ENCODE measurements at places on chromosomes 12 and 14.
A peak's percentile ranks its signal among the peaks of the same experiment; 100 is the strongest.

- DNase-seq = peak; percentile 47
Observed at GRCh38 chr12:13233830-13234641, 37.5 kb downstream of the EMP1 start.

GRCh38 chr14:84225268-84225667 lies 1304.7 kb upstream of the FLRT2 start:
- no peak for DNase-seq

GRCh38 chr12:21539797-21540196 lies 13.7 kb downstream of the SPX start:
- no peak for DNase-seq

- DNase-seq = no peak
Observed at GRCh38 chr14:67577181-67577808, 22.8 kb downstream of the PIGH start.

DNA sequence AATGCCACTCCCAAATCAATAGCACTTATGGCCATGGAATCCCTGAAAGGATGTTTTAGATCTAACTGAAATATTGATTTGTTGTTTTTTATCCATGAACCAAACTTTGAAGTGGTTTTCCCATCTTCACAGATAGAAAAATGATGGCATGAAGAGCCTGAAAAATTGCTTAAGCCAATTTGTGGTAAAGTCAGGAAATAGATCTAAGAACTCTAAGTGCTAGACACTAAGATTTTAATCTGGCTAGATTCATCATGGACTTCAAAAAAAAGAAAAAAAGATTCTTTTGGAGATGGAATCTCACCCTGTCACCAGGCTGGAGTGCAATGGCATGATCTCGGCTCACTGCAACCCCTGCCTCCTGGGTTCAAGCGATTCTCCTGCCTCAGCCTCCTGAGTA lies 45.0 kb upstream of the STRN3 start:
- DNase-seq = no peak

DNA sequence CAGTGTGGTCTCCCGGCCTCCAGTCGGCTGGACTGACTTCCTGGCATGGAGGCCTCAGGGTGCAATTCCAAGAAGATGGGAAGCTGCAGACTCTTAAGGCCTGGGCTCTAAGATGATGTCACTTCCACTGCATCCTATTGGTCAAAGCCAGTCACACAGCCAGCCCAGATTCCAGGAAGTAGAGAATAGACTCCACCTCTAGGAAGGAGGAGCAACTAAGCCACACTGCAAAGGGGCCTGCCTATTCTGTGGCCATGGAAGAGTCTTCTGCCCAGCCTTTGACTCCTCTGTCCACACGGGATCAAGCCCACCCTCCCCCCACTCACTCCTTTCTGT lies 103.9 kb upstream of the RFLNA start:
- DNase-seq = no peak

DNA sequence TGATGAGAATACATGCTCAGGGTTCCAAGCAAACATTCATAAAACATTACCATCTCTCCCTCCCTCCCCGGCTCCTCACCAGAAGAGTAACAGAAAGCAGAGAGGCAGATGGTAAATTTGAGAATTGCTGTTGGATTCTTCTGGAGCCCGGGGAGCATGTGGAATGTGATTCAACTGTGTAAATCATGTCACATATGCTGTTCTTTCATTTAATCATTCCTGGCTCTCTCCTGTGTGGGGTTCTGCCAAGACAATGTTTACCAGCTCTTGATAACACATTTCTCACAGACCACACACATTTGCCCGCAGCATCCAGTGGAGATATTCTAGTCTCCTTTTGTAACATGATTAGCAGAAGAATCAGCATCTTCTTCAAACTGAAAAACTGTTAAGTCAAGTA lies 23.4 kb upstream of the NR2C1 start:
- DNase-seq = no peak

GRCh38 chr14:56945291-56945690 lies 135.0 kb upstream of the OTX2 start:
- DNase-seq = no peak

- DNase-seq = no peak
Observed at GRCh38 chr12:49693931-49694444, 13.2 kb downstream of the FMNL3 start.

GRCh38 chr14:21807975-21808374 lies 134.4 kb upstream of the OR4E1 start:
- DNase-seq = no peak

- no peak for DNase-seq
Observed at GRCh38 chr14:42488965-42489364, 882.3 kb downstream of the LRFN5 start.

DNA sequence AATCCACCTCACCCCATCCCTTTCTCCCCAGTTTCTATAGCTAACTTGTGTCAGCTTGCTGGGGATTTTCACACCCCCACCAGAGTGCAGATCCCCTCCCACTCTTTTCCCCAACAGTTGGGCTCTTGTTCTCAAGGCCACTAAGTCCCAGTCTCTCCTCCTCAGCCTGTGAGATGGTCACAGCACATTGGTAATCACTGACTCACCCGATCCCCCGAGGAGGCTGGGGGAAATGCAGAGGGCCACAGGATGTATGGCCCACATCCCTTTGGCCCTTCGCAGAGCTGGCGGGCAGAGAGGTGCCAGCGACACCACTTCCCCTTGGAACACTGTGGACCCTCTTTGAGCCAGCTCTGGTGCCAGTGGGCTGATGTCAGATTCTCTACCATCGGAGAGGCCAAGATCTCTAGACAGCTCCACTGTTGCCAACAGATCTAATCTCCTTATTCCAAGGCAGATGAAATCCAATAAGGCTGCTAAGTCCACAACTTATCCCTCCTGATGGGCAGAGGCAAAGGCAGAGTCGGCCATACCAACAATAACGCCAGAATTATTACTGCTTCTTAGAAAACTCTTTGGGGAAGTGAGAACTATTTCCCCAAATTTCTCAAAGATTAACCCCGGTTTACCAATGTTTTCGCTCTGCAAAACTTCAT lies 1.6 kb downstream of the FMNL3 start:
- peak; percentile 53 for DNase-seq

DNA sequence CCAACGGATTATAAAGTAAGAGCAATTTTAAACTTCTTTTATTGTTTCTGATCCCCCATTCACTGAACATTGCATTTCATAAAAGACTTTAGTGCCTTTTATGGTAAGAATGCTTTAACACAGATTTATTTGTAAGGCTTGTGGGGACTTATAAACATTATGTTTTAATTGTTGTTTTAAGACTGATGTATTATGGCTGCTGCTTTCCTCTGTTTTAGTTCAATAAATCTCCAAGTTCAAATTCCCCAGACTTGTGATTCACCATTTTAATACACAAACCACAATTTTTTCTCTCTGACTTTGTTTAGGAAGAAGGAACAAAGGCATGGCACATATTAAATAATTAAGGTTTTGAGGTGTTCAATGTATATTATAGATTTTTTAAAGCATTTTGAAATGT lies 753.3 kb downstream of the SLC6A15 start:
- no peak for DNase-seq

DNA sequence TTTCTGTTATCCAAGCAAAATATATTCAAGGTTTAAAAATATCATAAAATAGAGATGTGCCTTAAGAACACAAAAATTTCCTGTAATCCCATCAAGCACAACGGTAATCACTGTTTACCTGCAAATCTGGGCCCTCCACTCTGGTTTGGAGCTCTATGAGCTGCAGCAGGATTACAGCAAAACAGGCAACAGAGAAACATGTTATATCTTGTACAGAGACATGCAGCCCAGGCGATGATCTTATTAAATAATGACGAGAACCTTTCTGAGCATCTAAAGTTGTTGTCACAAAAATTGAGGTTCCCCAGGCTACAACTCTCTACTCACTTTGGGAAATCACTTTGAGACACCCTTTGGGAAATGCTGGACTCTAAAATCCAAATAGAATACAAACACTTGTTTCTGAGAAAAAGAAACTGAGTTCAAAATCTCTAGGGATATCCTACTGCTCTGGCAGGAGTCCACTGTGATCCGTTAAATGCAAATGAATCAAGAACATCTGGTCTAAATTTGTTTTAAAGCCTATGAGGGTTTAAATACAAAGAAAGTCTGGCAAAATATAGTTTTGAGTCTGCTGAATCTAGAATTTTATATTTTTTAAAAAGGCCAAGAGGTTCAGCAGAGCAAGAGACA lies 36.3 kb downstream of the STON2 start:
- DNase-seq = no peak

GRCh38 chr12:74722709-74723108 lies 185.1 kb downstream of the ATXN7L3B start:
- no peak for DNase-seq

- DNase-seq = no peak
Observed at GRCh38 chr12:42946871-42947381, 357.4 kb upstream of the PRICKLE1 start.

DNA sequence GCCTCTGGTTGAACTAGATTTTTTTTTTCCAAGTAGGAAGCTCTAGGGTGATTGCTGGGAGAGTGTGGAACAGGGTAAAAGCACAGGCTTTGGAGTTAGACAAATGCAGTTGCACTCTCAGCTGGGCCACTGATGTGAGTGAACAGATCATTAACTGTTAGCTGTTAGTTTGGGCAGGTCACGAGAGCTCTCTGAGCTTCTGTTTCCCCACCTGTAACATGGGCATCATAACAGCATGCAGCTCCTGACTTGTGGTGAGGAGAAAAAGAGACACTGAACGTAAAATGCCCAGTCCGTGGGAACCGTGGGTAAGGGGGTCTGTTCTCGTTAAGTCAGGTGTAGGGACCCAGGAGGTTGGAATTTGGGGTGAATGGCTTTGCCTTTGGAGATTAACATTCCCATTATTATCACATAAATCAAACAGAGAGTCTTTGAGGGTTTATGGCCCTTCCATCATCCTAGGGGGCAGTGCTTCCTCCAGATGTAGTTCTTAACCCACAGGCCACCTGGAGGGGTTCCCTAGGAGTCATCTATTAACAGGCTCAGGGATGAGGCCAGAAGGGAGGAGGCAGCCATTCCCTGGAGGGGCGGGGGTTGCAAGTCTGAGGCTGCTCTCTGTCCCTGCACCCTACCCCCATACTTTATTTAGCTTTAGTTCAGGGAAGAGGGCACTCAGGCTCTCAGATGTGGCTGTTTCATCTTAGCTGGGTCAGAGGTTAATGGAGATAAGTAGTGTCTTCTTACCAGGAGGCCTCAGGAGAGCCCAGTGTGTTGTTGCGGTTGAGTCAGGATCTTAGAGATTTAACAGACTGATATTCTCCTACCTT lies 135.2 kb downstream of the DACT1 start:
- DNase-seq = no peak

DNA sequence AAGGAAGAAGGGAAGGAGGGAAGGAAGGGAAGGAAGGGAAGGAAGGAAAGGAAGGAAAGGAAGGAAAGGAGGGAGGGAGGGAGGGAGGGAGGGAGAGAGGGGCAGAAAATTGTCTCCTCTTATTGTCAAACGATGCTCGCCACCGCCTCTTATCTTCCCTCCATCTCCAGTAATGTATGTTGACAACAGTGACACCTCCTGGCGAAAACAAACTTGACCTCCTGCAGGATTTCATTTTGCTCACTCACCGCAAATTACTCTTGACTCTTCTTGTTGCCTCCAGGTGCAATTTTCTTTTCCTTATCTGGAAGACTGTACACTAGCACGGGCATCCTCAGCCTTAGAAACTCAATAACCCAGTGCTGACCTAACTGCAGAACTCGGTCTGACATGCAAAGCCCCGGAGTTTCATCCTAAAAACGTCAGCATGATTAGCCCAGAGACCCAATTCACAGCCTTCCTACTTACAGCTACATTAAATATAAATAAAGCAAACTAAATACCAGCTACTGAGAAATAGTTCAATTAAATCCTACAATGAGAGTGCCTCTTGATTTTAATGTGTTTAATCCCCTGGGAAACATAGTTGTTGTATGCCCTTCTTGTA lies 512.4 kb upstream of the TMPO start:
- DNase-seq = peak; percentile 8

- DNase-seq = no peak
Observed at GRCh38 chr12:43462741-43463140, 89.3 kb downstream of the ADAMTS20 start.

GRCh38 chr14:20723488-20723887 lies 22.2 kb upstream of the EDDM3A start:
- DNase-seq = peak; percentile 14

GRCh38 chr12:124640056-124640455 lies 72.6 kb upstream of the NCOR2 start:
- DNase-seq = no peak

GRCh38 chr12:28800129-28800528 lies 348.9 kb upstream of the FAR2 start:
- no peak for DNase-seq

DNA sequence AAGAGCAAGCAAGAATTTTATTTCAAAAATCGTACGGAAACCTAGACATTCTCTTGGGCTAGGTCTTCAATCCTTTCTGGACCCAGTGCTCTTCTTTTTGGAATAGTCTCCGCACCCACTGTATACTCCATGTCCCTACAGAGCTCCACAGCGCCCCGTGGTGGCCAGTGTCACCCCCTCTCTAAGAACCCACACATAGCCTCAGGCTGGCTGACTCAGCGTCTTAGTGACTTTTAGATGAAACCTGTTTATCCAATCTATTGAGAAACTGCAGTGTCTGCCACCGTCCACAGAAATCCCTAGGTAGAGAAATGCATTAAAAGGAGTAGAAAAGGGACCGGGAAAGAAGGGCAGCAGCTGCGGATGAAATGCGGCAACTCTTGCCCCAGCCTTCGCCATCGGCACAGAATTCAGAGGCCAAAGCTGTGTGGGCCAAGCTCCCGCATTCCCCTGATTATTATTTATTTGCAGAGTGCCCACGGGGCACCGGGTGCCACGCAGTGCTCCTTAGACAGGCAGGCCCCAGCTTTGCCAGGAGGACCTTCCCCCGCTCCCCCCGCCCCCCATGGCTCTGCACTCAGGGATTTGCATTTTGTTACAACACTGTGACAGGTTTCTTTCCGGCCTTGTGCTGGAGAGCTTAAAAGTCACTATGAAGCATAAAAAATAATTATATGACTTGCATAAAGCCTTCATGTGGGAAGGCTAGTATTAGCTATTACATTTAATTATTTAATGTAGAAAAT lies 170.1 kb upstream of the FKBP4 start:
- DNase-seq = no peak

GRCh38 chr14:76776428-76777251 lies 15.4 kb downstream of the VASH1 start:
- DNase-seq = no peak

DNA sequence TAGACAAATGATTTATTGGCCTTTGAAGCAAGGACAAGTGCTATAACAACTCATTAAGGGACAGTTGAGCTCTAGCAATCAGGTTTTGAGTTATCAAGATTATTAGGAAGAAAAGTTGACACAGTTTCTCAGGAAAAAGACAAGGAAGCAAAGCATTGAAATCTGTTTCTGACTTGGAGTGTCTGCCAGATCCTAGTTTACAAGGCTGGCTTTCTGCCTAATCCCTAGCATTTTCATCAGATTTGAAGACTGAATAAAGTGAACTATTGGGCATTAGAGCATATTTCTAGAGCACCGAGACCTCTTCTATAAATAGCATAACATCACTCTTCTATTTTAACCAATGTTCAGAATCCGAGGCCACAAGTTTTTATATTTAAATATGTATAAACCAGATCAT lies 7.0 kb downstream of the SYT1 start:
- DNase-seq = no peak

- no peak for DNase-seq
Observed at GRCh38 chr14:59294662-59294992, 106.2 kb downstream of the DAAM1 start.

- DNase-seq = peak; percentile 53
Observed at GRCh38 chr14:77208291-77208978, 26.8 kb downstream of the TMEM63C start.
